ENCODE measurements at places on chromosomes 3 and 15.

- no peak for DNase-seq
Measured at GRCh38 chr3:88167704-88168103, 17.9 kb downstream of the C3orf38 start.

DNA sequence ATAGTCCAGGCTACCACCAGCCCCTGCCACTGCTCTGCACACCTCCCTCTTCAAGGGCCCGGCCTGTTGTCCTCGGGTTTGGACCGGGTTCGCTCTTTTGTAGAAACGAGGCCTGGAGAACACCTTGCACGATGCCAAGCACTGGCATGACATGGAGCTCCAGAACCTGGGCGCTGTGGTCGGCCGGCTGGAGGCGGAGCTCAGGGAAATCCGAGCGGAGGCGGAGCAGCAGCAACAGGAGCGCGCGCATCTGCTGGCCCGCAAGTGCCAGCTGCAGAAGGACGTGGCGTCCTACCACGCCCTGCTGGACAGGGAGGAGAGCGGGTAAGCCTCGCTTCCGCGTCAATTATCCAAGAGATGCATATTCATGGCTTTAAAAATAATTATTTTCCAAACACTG is 72.4 kb downstream of the BFSP2 start:
- no peak for DNase-seq

- DNase-seq: no peak
Measured at GRCh38 chr15:36960179-36960946, 140.0 kb downstream of the MEIS2 start.

GRCh38 chr3:99825004-99825640 is 7.5 kb downstream of the CMSS1 start:
- no peak for DNase-seq

DNA sequence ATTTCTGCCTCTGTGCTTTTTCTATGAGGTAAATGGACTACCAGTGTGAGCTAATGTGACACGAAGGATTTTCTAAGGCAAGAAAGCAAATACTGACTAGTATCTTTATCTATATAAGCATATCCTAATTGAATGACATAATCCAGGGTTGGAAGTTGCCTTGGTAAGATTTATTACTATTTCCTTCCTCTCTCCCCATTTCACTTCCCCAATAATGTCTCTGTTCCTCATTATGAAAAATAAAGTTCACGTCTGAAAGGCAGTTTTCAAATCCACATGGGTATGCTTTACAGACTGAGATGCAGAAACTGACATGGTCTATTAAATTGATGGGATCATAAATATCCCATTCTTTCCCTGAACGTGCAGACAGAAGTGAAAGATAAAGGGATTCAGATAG is 86.0 kb downstream of the DTWD1 start:
- no peak for DNase-seq

- DNase-seq: no peak
Measured at GRCh38 chr3:154852515-154852914, 227.6 kb upstream of the MME start.

All from activated CD4-positive, alpha-beta T cell treated with anti-CD3 and anti-CD28 coated beads for 1 hour (primary cell).